Activated gamma-delta T cell treated with Interleukin-2 at 50 U/mL for 16 hours (primary cell): ENCODE measurements at places on chromosomes 2 and 18.

DNA sequence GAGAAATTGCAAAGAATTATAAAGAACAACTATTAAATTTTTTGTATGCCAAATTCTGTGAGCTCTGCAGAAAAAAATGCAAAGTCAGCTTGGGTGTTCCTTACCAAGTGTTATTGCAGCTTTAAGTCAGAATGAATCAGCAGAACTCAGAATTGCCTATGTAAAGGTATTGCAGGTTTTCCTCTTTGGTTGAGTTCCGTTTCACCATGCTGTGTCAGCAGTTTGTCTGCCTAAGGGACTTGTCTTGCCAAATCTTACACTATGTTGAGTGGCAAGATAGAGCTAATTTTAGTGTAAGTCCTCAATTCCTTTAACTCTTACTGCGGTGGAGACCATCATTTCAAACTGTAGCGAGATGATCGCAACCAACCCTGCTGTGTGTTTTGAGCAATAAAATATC, 38.8 kb downstream of the ADAM23 start:
- no peak for DNase-seq

DNA sequence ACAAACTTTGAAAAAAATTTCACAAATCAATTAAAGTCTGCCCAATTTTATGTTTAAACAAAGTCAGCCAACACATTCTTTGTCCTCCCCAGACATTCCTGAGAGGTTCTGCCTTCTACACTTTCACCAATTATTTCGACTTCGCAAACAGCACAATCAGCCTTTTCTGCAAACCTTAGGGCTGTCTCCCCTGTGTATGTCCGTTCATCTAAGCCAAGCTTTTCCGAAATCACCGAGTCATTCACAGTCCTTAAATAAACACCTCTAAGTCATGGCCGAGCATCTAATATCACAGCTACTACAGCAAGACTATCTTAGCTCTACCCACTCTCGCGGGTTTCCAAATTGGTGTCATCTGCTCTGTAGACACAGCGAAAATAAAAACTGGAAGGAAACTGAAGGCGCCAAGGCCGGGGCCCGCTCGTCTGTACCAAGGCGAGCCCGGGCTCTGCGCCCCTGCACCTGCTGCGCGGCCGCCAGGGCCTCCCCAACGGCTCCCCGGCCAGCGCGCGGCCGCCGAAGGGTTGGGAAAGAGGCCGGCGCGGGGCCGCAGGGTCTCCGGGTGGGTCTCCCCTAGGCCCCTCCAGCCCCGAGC, 730 bp downstream of the ODC1 start:
- DNase-seq: no peak

- DNase-seq: no peak
Observed at GRCh38 chr2:27915874-27916273, 25.3 kb downstream of the BABAM2 start.

GRCh38 chr18:31102941-31103340, 720 bp upstream of the DSC2 start:
- no peak for DNase-seq

- no peak for DNase-seq
Observed at GRCh38 chr2:98519851-98520250, 75.2 kb downstream of the INPP4A start.

DNA sequence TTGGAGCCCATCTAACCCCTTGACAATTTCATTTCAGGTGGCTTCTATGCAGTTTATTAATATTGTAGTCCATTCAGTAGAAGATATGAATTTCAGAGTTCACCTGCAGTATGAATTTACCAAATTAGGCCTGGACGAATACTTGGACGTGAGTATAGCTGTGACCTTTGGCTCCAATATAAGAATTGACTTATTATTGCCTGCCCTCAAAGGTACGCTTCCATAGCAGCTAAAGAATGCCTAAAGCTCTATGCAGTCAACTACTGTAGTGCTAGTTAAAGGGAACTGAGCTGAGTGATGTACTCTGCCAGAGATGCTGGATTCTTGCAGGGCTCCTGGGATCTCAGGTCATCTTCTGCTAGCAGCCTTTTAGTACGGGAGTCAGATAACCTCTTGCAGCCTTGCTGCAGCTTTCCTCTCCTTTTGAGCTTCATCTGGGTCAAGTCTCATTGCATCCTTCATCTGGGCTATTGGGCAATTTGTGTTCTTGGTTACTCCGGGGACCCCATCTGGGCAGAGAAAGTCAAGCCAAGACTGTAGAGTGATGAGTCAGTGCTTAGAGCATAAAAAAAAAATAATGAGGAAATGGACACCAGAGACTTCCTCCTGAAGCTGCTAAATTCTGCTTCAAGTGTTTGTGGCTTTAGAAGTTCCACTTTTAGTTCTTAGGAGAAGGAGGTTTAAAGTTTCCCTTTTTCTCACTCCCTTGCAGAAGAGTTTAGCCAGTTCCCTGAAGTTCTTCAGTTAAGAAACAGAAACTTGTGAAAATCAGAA, 105.6 kb downstream of the PRPF40A start:
- no peak for DNase-seq

DNA sequence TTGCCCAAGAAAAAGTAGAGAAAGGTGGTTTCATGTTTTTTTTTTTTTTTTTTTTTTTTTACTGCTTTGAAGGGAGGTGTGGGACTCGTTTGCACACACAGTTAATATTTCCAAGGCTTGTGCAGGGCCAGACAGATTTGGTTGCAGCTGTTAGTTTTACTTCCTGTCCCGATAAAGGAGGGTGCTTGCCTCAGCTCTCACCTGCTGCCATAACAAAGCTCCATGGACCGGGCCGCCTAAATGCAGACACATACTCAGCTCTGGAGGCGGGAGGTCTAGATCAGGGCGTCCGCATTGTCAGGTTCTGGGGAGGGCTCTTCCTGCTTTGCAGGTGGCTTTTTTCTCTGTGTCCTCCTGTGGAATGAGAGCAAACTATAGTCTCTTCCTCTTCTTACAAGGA, 69.9 kb downstream of the ODC1 start:
- peak; percentile 23 for DNase-seq

GRCh38 chr2:136327162-136327852, 209.4 kb upstream of the CXCR4 start:
- peak; percentile 74 for DNase-seq

- DNase-seq: no peak
Observed at GRCh38 chr2:98658816-98659490, 50.6 kb downstream of the UNC50 start.

DNA sequence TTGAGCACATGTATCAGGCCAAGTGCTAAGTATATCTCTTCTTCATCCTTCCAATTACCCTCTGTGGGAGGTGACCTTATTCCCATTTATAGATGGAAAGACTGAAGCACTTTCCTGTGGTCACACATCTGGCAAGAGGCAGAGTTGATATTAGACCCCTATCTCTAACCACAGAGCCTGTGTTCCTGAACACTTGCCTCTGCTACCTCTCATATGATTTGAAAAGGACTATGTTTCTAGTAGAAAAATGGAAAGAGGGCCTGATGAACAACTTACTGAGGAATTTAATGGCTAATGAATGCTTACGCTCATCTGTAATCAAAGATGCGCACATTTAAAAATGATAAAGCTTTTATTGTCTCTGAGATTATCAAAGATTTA, 46.2 kb upstream of the DYNC2LI1 start:
- no peak for DNase-seq

- no peak for DNase-seq
Observed at GRCh38 chr2:161725297-161725696, 101.1 kb downstream of the SLC4A10 start.
